ENCODE measurements at places on chromosomes 12 and 14.
A peak's percentile ranks its signal among the peaks of the same experiment; 100 is the strongest.

- peak; percentile 1 for DNase-seq
Observed at GRCh38 chr14:41362139-41362538, 244.5 kb upstream of the LRFN5 start.

DNA sequence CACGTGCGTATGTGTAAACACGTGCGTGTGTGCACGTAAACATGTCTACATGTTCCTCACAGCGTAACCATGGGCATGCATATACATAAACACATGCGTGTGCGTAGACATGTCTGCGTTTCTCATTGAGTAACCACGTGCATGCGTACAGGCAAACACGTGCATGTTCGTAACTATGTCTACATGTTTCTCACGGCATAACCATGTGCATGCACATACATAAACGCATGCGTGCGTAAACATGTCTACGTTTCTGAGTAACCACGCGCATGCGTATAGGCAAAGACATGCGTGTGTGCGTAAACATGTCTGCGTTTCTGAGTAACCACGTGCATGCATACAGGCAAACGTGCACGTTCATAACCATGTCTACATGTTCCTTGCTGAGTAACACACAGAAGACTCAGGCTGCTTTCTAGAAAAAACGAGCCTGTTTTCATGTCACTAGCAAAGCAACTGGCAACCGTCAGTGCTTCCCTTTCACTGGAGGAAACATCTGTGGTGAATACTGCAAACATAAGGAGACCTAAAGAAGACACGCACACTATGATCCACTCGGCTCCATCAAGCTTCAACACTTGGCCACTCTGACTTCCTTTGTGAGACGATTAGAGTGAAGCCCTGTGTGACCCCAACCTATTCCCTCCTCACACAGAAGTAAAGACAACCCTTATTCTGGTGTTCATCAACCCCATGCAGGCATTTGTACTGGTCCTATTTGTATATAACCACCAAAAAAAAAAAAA is 28.8 kb downstream of the POLE start:
- DNase-seq: no peak

GRCh38 chr12:15699886-15700285 is 89.3 kb downstream of the EPS8 start:
- DNase-seq: no peak

DNA sequence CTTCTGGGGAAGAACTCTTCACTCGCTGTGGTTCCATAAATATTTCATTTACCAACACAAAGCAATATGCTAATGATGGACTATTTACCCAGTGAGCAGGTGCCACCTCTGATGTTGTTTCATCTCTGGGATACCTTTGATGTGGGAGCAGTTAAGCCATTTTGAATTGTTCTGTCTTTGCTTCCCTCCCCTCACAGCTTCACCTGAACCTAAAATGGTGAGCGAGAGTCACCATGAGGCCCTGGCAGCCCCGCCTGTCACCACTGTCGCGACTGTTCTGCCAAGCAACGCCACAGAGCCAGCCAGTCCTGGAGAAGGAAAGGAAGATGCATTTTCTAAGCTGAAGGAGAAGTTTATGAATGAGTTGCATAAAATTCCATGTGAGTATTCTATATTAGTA is 352.7 kb downstream of the SYT1 start:
- DNase-seq: no peak

GRCh38 chr12:118164798-118165486 is 29.0 kb downstream of the PEBP1 start:
- peak; percentile 60 for DNase-seq

DNA sequence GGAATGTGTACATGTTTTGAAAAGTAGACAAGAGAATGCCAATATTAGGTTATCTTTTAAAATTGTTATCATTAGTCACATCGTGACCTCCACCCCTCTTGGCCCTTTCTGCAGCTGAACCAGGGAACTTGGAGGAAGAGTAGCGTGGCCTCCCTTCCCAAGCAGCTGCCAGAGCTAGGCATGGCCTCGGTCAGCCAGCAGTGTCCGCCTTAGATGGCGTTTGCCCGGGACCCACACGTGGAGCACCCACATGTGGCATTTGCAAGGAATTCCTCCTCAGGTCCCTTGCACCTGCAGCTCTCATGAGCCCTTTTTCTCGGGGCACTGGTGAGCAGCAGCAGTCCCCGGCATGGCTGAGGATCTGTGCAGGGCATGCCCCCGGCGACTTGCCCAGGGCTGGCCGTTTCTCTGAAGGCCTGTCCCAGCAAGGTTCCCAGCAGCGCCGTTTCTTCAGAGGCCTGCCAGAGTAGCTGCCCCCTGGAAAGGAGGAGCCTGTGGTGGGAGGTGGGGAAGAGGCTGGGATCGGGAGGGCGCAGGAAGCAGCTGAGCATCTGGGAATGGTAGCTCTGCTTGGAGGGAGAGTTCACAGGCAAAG is 10.8 kb downstream of the JDP2 start:
- no peak for DNase-seq

DNA sequence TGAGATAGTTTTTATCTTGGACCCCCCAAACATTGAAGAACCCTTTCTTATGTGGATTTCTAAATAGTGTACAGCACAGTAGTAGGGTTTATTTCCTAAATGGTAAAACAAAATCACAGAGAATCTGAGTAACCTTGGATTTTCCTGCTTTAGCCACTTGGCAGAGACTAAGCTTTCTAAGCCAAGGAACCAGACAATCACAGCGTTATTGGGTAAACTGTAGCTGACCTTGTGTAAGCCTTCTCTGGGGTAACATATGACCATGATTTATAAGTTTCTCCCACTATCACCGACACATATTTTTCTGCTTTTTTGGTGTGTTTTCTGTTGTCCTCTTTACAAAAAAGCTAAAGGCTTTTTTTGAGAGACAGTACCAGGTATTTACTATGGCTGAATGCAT is 136.3 kb upstream of the PZP start:
- DNase-seq: peak; percentile 25

GRCh38 chr12:102479099-102479885 is 1.1 kb downstream of the IGF1 start:
- DNase-seq: peak; percentile 36

DNA sequence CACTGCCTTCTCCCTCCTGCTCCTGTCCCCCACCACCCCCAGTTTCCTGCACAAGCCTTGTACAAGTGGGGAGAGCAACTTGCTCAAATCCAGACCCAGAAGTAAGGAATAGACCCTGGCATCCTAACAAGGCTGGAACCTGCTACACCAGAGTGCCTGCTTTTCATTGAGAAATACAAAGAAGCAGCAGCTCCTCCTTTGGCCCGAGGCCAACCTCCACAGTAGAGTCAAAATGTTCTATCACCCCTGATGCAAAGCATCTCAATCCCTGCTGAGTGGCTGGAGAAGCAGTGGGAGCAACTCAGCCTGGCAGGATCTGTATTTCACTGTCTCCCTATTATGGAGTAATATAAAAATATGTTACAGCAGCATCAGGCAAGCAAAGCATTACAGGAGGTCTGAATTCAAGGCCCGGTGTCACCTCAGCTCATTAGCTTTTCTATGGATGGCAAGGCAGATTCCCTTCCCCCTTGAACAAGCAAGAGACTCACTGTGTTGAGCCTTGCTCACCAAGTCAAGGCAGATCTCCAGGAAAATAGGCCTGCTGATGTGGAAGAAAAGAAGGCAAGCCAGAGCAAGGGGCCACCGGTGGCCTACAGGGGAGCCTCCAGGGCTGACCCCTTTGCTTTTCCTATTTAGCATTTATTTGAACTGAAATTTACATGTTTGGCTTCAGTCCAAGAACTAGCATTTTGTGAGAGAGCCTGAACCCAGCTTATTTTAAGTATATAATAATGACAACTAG is 186.3 kb upstream of the EGLN3 start:
- no peak for DNase-seq

DNA sequence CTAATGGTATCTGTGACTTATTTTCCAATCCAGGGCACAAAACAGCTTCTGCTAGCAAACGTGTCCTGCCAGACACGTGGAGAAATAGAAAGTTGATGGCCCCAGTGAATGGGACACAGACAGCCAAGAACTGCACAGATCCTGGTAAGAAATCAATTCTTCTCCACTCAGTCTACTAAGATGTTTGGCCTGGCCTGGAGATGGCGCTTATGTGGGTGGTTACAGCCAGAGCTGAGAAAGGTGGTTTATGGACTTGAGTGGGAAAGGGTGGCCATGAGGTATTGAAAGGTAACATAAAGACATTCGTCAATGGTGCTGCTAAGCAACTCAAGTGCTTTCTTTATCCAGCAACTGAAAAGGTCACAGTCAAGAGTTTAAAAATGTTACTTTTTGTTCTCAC is 2.9 kb downstream of the SLC24A4 start:
- no peak for DNase-seq

DNA sequence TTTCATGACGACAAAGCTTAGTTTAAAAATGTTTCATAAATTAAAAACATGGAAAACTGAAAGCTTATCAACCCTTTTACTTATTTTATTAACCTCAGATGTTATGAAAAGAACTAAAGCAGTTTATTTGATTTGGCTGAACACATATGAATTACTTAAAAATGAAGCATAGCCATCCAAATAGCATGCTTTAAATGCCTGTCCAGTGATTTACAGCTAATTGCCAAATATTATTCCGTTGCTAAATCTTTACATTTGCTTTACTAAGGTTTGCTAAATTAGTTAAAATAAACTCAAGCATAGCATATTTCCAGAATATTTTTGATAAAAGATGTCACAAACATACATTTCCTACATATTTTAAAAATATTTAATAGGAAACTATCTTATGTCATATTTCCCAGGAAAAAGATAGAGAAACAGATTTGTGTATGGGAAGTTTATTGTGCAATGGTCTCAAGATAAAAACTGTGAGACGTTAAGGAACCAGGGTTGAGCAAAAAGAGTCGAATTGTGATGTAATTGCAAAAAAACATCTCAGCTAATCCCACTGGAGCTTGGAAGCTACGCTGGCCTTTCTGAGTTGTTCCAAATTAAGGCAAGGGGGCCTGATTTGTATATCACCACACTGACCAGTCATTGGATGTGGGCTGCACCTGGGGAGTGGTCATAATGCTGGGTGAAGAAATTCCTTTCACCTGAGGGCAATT is 25.8 kb downstream of the GPR135 start:
- peak; percentile 65 for DNase-seq

DNA sequence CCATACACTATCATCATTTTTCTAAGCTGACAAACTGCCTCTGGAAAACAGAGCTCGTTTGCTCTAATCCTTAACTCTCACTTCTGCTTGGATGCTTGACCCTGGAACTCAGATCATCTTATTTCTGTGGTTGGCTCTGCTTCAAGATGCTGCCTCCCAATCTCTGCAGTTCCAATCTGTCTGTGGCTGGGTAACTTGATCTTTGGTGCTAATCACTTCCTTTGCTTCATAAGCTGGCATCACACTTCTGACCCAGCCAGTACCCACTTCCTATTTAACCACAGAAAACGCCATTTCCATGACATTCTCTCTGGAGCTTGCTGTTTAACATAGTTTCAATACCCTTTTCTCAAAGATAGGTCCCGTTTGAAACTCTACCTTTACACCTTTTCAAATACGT is 254.2 kb downstream of the ACSS3 start:
- DNase-seq: no peak

GRCh38 chr12:68998041-68998440 is 65.1 kb upstream of the CPM start:
- DNase-seq: no peak

DNA sequence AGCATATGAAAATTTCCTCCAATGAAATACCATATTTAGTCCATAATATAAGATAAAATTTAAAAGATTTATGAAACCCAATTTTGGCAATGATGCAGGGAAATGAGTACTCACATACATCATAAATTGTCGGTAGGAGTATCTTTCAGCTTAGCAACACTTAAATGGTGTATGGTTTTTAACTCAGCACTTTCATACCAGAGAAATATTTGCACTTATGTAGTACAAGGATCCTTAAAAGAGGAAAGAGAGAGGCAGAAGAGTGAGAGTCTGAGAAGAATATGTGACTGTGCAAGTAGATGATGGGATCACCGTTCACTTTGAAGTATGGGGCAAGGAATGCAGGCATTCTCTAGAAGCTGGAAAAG is 379.3 kb upstream of the DCN start:
- no peak for DNase-seq

DNA sequence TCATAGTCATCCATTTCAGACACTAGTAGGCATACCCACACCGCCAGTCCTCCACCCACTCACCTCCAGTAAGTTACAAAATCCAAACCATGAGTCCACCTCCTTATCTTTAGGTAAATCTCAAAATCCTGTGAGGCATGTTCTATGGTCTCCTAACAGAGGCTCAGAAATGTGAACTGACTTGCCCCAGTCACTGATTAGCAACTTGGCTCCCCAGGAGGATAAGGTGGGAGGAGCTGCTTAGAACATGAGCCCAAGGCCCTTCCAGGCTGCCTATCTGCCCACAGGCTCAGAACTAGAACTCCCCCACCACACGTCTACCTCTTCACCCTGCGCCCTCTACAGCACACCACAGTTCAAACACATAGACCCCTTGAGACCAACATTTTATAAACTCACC is 19.9 kb downstream of the SETD3 start:
- peak; percentile 49 for DNase-seq

GRCh38 chr14:61472011-61472672 is 150.8 kb downstream of the PRKCH start:
- DNase-seq: peak; percentile 95

DNA sequence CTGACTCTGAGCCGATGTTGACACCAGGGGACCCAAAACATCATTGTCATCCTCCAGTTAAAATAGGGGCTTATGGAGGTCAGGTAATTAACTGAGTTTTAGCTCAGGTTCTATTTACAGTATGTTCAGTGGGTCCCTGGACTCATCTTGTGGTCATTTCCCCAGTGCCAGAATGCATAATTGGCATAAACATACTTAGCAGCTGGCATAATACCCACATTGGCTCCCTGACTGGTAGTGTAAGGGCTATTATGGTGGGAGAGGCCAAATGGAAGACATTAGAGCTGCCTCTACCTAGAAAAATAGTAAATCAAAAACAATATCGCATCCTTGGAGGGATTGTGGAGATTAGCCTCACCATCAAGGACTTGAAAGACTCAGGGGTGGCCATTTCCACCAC is 350.9 kb downstream of the C12orf75 start:
- no peak for DNase-seq

GRCh38 chr12:113500782-113501311 is 29.2 kb upstream of the LHX5 start:
- DNase-seq: no peak

DNA sequence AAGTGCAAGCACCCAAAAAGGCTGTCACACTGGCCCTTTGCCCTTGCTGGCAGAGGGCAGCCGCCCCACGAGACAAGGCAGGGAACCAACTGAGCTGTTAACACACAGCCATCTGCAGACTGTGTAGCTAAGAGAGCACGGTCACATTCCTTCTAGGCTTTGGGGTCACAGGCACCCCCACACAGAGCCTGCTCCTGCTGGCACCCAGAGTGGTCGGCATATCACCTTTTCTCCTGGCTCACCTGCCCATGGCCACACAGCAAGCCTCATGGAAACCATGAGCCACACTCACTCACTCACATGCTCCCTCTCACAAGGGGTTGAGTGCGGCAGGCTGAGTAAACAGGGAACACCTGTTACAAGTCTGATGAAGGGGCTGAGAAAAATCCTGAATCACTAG is 214.5 kb downstream of the PCNX1 start:
- no peak for DNase-seq

DNA sequence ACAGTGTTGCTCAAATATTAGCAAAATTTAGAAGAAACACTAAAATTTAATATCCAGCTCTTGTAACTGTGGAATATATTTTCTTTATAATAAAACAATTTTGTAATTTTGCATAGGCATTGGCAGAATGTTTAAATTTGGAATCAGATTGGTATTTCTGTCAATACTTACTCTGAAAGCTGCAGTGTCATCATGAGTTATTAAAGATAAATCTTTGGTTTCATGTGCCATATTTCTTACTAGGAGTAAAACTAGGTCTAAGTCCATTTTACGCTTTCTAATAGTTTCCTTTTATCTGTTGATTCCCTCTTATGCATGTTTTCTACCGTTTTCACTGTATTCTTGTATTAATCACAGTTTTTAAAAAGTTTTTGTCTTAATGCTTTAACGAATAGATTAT is 49.7 kb downstream of the CCDC91 start:
- no peak for DNase-seq
